ENCODE measurements at places on chromosomes 12 and 14.

DNA sequence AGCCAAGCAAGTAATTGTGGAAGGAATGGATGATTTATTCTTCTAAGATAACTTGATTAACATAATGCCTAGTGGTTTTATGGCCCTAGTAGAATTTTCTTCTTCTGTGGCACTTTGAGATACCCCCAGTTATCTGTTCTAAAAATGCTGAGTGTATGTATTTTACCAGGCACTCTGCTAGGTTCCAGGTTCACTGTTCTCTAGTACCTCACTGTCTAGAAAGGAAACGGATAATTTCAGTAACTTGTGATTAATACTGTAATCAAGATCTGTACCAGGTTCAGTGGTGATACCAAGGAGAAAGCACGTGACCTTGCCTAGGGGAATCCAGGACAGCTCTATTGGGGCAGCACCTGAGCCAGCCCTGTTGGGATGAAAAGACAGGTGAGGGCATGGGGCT, 8.0 kb downstream of the ANO6 start:
- DNase-seq = no peak

- no peak for DNase-seq
Measured at GRCh38 chr14:89058697-89059096, 234.2 kb downstream of the TTC8 start.

DNA sequence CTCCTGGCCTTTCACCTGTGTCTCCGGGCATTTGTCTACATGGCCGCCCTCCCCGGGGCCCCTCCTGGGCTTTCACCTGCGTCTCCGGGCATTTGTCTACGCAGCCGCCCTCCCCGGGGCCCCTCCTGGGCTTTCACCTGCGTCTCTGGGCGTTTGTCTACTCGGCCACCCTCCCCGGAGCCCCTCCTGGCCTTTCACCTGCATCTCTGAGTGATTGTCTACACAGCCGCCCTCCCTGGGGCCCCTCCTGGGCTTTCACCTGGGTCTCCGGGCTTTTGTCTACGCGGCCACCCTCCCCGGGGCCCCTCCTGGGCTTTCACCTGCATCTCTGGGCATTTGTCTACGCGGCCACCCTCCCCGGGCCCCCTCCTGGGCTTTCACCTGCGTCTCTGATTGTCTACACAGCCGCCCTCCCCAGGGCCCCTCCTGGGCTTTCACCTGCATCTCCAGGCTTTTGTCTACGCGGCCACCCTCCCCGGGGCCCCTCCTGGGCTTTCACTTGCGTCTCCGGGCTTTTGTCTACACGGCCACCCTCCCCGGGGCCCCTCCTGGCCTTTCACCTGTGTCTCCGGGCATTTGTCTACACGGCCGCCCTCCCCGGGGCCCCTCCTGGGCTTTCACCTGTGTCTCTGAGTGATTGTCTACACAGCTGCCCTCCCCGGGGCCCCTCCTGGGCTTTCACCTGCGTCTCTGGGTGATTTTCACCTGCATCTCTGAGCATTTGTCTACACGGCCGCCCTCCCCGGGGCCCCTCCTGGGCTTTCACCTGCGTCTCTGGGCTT, 68.0 kb upstream of the GALNT9 start:
- no peak for DNase-seq

DNA sequence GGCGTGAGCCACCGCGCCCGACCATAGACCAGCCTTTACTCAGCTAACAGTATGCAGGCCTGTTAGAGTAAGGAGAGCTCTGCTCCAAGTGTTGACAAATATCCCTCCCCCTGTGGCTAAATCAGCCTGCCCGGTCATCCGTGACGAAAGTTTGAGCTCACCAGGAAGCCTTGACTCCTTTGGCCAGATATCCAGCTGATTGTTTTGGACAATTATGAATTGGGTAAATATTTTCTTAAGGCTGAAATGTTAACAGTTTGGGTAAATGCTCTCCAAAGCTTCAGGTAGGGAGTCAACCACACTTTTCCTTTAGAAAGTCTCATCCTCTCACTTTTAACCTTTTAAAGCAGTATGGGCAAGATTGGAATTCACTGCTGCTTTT, 157.9 kb downstream of the PAWR start:
- DNase-seq = no peak

GRCh38 chr12:546920-547845, 87.4 kb downstream of the B4GALNT3 start:
- peak; percentile 44 for DNase-seq

- no peak for DNase-seq
Measured at GRCh38 chr14:24060984-24061913, 9.4 kb downstream of the CARMIL3 start.

DNA sequence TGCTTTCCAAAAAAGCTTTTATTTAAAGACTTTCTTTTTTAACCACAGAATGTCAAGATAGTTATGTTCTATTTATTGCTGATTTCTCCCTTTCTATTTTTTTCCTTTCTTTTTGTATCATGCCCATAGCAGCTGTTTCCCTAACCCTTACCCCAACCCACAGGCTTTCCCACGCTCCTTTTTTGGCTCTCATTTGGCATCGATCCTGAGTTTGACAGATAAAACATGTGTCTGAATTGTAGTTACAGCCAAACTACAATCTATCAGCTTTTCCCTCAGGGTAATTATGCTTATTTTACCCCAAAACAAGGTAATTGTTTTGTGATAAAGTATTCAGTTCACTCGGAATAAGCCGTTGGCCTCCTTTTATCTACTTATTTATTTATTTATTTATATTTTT, 46.7 kb downstream of the PDE3A start:
- DNase-seq = no peak

GRCh38 chr12:6340032-6340638, 1.7 kb downstream of the TNFRSF1A start:
- DNase-seq = no peak

DNA sequence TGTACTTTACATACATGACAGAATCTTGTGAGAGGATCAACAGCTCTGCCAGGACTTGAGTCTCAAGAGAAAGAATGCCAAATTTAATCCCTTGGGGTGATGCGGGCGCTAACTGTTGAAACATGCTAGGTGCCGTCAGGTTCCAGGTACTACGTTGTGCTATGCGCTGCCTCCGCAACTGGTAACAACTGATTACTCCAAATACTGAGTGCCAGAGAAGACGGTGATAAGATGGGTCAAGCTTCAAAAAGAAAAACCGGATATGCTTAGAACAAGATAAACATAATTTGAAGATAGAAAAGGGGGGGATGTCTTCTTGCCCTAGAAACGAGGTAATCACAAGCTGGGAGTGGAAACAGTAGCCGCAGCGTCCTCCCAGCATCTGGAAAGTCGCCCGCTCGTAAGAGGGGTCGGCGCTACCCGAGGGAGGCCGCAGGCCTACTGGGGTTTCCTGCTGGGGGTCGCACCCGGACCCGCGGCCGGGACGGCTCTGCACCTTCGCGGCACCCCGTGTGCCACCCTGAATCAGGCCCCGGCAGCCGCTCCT, 678 bp downstream of the ZBTB25 start:
- no peak for DNase-seq

- no peak for DNase-seq
Measured at GRCh38 chr12:88834226-88834625, 254.0 kb upstream of the KITLG start.
